Activated CD4-positive, alpha-beta T cell treated with anti-CD3 and anti-CD28 coated beads for 36 hours (primary cell): ENCODE measurements at places on chromosomes 3 and 15. TPM values are rescaled to one million over a fixed set of nuclear protein-coding genes. Genes with fewer than 3 reads are reported as not detected.

Gene TRPC1
- total RNA-seq, result 4.7 TPM

Gene WDR93
- not detected for total RNA-seq

Gene PLCB2
- 67.9 TPM for total RNA-seq

Gene LINGO1
- total RNA-seq, result not detected

Gene SOX14
- not detected for total RNA-seq

Gene CDHR4
- not detected for total RNA-seq

Gene C3orf85
- not detected for total RNA-seq
